WTC11 (cell line): ENCODE measurements at places on chromosomes 6 and 20.

GRCh38 chr6:170134031-170134470 is 156.8 kb downstream of the DLL1 start:
- no peak for DNase-seq

DNA sequence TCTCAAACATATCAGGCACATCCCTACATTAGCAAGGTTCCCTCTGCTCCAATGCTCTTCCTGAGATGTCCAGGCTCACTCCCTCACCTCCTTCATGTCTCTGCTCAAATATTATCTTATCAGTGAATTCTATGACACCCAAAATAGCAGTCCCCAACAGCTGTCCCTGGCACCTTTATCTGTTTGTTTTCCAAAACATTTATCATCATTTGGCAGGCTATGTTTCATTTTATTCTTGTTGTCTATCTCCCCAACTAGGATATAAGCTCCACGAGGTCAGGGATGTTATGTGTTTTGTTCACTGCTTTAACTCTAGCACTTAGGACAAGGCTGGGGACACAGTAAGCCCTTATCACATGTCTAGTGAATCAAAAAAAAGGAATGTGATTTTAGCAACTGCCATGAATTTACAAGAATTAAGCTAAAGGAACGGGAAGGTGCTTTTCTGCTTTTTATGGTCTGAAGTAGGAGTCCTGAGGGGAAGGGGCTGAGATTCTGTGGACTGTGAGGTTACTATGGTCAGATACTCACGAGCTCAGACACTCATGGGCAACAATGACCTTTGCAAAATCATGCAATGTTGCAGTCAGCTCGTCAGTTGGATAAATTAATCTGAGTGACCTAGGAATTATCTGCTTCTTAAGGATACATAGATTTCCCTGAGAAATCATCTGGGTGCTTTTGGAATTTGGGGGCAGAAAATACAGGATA is 1.9 kb upstream of the IL22RA2 start:
- no peak for DNase-seq

- no peak for DNase-seq
Measured at GRCh38 chr6:148628251-148628650, 118.6 kb upstream of the UST start.

DNA sequence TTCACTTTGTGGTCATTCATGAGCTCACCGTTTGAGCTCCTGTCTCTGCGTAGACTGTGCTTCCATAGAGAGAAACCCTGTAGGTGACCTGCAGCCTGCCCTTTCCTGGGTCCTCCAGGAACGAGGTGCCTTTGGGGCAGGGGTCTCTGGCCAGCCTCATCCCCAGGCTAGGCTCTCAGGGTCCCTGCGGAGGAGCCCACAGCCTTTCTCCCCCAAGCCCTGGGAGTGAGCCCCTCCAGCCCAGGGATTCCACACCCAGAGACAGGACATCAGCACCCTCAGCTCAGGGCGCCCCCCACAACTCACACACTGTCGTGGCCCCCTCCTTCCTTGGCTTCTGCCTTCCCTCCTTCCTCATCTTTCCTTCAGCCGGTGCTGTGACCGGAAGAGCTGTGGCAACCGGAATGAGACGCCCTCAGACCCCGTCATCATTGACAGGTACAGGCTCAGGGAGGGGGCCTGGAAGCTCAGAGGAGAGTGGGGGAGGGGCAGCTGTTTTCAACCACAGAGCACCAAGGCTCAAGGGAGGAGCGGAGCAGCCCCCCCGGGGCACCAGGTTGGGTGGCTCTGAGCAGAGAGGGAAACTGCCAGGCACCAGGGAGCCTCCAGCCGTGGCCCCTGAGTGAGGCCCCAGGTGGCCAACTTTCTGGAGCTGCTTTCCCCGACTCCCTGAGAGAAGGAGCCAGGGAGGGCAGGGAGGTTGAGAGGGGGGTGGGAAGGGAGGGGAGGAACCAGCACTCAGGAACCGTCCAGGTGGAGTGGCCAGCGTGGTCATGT is 16.8 kb downstream of the EBF4 start:
- no peak for DNase-seq

GRCh38 chr6:130622142-130622541 is 205.1 kb upstream of the SMLR1 start:
- DNase-seq, result no peak

DNA sequence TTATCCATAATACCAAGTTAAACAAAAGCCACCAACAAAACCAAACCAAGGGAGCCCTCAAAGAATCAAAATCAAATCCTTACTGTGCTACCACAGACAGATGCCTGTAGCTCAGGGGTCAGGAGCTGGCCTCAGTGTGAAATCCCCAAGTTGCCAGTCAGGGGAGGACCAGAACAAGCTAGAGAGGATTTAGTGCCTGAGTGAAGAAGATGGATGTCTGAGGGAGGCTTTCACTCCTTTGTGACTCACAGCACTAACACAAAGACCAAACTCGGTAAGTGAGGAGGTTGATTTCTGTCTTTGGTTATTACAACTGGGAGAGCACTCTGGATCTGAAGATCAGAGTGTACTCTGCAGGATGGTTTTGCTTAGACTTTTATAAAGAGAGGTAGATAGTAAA is 189.9 kb upstream of the ZNF184 start:
- no peak for DNase-seq

- no peak for DNase-seq
Measured at GRCh38 chr6:111759836-111760785, 113.1 kb downstream of the FYN start.

- no peak for DNase-seq
Measured at GRCh38 chr20:11406877-11407276, 510.8 kb upstream of the BTBD3 start.

DNA sequence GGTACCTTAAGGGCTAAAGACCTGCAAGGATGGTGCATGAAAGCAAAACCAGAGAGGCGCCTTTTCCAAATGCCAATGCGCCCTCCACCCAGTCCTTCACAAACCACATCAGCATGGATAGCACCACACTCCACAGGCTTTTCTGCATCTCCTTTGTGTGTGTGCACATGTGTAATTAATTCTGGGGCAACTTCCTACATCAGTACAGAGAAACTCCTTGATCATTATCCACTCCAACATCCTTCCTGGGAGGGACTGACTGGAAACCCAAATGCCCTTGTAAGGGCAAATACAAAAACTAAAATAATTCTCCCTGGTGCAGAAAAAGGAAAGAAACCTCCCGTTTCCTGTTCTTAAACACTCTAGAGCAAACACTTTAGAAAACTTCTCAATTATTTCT is 10.8 kb downstream of the SLC52A3 start:
- DNase-seq, result no peak

- DNase-seq, result no peak
Measured at GRCh38 chr6:157343732-157344131, 20.4 kb upstream of the TMEM242 start.

DNA sequence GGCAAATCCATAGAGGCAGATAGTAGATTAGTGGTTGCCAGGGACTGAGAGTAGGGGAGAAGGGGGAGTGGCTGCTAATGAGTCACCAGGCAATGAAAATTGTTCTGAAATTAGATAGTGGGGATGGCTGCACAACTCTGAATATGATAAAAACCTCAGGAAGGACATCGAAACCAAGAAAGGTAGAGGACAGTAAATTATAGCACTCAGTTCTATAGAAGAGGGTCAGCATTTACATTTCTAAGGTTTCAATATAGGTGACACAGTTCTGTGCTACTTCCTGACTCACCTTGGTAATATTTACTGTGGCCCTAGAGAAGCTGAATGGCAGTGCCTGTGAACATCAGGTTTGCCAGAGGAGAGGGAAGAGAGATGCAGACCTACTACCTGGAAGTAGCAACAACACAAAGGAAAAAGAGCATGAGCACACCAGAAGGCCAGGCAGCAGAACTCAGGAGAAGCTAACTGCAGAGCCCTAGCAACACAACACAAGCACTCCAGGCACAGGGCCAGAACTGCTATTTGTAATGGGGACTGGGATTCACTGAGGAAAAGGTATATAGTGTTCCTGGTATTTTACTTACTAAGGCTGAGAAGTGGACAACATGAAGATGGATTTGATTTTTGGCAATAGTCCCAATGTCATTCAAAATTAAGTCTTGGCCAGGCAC is 75.9 kb downstream of the PLCG1 start:
- DNase-seq, result no peak

DNA sequence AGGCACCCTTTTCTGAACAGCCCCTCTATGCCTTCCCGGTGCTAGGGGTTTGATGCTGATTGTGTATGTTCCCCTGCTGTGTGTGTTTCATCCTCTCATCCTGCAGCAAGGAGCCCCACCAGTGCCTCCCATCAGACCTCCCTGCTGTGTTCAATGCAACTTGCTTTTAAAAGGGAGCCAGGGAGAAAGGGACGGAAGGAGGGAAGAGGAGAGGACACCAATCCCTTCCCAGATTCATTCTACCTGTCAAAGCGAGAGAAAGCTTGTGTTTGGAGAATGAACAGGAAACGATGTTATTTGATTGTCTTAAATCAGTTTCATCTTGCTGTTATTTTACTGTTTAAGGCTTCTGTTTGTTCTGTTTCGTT is 259.2 kb downstream of the ADGB start:
- DNase-seq, result peak; percentile 12

DNA sequence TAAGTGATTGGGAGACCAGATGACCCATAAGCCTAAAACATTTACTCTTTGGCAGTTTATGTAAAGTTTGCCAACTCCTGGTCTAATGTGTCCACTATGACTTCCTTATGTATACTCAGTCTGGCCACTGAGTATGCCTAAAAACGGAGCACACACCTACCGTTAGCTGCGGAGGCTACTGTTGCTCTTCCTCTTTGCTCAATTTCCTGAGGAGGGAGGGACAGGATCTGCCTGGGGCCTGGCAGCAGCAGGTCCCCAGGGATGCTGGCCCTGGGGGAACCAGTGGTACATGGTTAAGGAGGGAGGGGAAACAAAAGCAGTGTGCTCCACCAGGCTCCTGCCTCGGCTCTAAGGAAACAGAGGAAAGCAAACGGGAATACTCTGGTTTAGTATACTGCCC is 113.5 kb downstream of the CDYL start:
- no peak for DNase-seq

GRCh38 chr20:45405571-45406259 is 2.4 kb upstream of the DBNDD2 start:
- peak; percentile 47 for DNase-seq

DNA sequence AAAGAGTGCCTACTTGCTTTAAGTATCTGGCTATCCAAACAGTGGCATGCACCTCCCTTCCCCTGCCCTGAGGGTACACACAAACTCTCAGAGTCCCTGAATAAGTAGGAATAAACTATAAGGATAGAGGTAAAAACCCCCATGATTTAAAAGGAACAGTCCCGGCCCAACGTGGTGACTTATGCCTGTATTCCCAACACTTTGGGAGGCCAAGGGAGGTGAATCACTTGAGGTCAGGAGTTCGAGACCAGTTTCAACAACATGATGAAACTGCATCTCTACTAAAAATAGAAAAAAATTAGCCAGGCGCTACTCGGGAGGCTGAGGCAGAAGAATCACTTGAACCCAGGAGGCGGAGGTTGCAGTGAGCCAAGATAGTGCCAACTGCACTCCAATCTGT is 22.2 kb downstream of the SAMHD1 start:
- no peak for DNase-seq

- DNase-seq, result no peak
Measured at GRCh38 chr6:82113231-82113630, 134.3 kb downstream of the IBTK start.

GRCh38 chr6:156131221-156131903 is 645.8 kb upstream of the ARID1B start:
- DNase-seq, result no peak

DNA sequence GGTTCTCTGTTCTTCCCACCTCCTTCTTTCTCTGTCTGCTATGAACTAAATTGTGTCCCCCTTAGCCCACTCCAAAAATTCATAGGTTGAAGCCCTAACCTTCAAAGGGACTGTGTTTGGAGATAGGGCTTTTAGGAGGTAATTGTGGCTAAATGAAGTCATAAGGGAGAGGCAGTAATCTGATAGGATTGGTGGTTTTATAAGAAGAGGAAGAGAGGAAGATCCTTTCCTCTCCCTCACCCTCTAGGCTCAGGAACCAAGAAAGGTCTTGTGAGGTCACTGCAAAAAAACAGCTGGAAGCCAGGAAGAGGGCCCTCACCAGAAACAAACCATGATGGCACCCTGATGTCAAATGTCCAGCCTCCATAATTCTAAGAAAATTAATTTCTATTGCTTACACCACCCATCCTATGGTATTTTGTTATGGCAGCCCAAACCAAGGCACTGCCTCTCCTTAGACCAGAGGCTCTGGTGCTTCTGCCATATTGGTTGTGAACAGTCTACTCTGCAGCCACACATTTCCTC is 135.1 kb upstream of the COL21A1 start:
- no peak for DNase-seq

- no peak for DNase-seq
Measured at GRCh38 chr6:115194981-115195638, 852.3 kb upstream of the HS3ST5 start.

DNA sequence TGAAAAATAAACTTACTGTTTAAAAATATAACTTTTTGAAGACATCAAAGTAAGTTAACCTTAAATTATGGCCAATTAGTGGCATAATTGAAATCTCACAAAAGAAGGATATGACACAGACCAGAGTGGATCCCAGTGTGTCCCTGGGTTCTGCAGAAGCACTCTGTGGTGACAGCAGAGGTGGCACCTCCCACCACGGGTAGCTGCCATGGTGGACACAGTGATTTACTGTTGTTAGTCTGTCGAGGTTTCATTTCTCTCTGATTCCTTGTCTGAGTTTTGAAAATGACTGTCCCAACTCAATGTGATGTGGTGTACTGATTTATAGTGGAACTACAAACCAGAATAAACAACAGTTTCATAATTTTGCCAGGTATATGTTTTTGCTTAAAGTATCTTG is 76.5 kb downstream of the TULP4 start:
- no peak for DNase-seq

GRCh38 chr6:41375598-41376151 is 40.3 kb downstream of the NCR2 start:
- DNase-seq, result peak; percentile 33
